Fibroblast of skin of right biceps (primary cell): ENCODE measurements at places on chromosomes 6 and 20.
A peak's percentile ranks its signal among the peaks of the same experiment; 100 is the strongest.

DNA sequence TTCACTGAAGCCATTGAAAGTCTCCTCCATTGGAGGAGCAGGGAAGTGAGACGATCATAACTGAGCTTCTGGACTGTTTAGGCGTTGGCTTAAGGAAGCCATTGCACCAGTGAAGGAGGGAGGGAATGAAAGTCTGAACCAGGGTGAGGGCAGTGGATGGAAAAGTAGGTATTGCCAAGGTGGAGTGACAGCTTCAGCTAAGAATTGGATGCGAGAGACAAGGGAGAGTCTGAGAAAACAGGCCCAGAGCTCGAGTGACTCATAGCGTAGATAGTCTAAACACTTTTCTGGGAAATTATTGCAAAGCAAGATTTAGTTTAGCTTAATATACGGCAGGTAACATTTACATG, 4.5 kb downstream of the DSP start:
- DNase-seq, result peak; percentile 28

- DNase-seq, result peak; percentile 68
Measured at GRCh38 chr6:153568628-153569027, 437.5 kb upstream of the RGS17 start.

- peak; percentile 83 for DNase-seq
Measured at GRCh38 chr6:36657942-36658544, 20.5 kb upstream of the CDKN1A start.

GRCh38 chr6:37547564-37548061, 47.9 kb upstream of the CCDC167 start:
- peak; percentile 82 for DNase-seq

- DNase-seq, result no peak
Measured at GRCh38 chr20:33810259-33810658, 889 bp upstream of the CHMP4B start.

DNA sequence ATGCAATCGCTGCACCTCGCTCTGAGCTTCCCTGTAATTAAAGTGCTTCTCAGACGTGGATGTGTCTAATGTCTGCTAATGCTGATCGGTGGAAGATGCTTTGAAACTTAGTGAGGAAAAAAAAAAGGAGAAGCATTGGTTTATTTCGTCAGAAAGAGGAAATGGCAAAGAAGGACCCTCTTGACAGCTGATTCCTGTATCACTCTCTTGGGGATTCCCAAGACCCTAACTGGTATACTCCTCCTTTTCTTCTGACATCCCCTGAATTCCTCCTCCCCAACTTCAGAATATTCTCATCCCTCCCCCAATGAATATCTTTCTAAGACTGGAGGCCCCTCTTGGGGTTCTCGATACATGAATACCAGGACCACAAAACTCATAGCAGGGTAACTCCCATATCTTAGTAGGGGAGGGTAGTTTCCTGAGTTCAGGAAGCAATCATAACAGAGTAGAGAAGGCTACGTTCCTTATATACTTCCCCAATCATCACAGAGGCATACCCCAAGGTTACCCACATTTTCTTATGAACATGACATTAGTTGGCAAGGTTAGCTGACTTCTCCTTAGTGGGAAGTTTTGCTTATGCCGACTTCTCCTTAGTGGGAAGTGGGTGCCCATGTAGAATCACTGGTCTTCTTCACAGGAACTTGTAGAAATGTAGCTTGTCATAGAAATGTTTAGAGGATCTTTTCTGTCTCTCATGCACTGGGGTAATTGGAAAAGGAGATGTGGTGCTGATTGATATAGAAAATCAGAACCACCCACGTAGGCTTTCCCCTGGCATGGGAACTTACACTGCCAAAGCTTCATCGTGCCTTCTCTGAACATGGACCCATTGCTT, 63.8 kb upstream of the ATXN1 start:
- no peak for DNase-seq

DNA sequence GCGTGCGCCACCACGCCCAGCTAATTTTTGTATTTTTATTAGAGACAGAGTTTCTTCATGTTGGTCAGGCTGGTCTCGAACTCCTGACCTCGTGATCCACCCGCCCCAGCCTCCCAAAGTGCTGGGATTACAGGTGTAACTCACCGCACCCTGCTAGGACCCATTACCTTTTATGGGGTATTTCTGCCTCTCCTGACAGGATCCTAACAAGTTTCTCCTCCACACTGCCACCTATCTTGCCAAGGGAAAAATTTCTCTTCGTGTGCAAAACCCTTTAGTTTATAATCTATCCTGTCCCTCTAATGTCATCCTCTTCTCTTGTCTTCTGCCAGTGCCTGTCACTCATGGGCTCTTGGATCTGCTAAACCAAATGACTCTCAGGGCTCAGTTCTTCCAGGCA, 1.9 kb downstream of the STMND1 start:
- DNase-seq, result no peak

DNA sequence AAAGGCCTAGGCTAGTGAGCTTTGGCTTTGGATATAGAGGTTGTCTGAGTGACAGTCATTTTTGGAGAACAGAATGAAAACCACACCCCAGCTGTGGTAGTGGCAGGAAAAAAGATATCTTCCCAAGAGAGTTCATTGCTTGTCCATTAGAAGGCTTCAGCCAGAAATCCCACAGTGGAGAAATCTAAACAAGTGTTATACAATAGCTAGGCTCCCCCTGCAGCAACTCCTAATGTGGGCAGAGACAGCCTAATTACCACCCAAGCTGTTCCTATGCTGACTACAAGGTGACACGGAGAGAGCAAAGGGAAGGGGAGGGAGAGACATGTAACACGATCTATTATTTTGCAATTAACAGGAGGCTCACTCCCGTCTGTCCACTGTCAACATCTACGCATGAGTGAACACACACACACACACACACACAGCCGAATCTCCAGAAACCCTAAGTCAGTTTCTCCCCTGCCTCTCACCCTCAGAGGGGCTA, 147.5 kb upstream of the TCF21 start:
- peak; percentile 23 for DNase-seq

GRCh38 chr20:4272225-4272624, 256.9 kb upstream of the RNF24 start:
- no peak for DNase-seq

DNA sequence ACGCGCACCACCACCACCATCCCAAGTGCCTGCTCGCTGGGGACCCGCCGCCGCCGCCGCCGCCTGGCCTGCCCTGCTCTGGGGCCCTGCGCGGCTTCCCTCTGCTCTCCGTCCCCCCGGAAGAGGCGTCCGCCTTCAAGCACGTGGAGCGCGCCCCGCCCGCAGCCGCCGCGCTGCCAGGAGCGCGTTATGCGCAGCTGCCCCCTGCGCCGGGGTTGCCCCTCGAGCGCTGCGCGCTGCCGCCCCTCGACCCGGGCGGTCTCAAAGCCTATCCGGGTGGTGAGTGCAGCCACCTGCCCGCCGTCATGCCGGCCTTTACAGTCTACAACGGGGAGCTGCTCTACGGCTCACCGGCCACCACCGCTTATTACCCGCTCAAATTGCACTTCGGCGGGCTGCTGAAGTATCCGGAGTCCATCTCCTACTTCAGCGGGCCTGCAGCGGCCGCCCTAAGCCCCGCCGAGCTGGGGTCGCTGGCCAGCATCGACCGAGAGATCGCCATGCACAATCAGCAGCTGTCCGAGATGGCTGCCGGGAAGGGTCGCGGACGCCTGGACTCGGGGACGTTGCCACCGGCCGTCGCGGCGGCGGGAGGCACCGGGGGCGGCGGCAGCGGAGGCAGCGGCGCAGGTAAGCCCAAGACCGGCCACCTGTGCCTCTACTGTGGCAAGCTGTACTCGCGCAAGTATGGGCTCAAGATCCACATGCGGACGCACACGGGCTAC, 7.2 kb downstream of the PRDM13 start:
- DNase-seq, result no peak

- DNase-seq, result no peak
Measured at GRCh38 chr6:71049198-71049770, 92.4 kb upstream of the B3GAT2 start.

DNA sequence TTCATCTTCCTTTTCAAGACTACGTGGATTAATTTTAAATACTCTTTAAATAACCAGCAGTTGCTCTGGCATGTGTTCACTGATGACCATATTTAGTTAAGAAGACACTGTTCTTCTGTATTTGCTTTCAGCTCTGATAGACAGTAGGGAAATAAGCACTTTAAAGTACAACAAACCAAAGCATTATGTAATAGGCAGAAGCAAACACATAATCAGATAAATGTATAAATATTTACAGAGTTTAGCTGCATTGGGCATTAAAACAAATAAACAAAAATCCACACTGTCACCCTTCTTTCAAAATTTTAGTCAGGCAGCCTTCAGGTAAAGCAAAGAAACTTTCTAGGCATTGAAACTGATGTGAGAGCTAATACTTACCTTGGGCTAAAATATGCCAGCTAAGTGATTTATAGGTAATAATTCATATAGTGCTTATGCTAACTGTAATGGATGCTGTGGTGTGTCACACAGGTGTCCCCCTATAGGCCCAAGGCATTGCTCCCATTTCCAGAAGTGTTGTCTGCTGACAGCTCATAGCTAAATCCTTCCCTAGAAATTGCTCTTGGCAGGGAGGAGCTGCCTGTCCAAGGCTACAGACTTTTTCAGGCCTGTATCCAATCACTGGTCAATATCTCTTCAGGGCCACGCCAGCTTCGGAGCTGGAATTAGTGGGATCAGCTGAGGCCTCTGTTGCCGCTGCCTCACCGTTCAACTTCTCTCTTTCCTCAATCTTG, 111.5 kb upstream of the CITED2 start:
- DNase-seq, result no peak

DNA sequence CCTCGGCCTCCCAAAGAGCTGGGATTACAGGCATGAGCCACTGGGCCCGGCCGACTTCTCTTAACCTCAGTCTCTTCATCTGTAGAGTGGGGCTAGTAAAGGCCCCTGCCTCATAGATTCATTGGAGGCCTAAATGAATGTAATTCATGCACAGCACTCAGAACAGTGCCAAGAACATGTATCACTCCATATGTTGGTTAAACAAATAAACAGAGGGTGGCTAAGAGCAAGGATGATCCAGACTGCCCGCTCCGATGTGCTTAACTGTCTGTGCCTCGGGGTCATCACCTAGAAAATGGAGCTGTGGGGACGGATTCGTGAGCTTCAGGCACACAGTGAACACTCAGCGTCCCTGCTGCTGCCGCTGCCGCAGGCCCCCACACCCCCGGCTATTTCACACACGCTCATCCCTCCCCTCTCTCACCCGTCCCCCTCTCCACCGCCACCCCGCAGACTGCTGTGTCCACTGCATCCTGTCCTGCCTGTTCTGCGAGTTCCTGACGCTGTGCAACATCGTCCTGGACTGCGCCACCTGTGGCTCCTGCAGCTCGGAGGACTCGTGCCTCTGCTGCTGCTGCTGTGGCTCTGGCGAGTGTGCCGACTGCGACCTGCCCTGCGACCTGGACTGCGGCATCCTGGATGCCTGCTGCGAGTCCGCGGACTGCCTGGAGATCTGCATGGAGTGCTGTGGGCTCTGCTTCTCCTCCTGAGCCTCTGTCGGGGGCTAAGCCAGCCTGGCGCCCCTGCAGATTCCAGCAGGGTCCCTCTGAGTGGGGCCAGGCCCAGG, 14.8 kb downstream of the MDFI start:
- peak; percentile 33 for DNase-seq

DNA sequence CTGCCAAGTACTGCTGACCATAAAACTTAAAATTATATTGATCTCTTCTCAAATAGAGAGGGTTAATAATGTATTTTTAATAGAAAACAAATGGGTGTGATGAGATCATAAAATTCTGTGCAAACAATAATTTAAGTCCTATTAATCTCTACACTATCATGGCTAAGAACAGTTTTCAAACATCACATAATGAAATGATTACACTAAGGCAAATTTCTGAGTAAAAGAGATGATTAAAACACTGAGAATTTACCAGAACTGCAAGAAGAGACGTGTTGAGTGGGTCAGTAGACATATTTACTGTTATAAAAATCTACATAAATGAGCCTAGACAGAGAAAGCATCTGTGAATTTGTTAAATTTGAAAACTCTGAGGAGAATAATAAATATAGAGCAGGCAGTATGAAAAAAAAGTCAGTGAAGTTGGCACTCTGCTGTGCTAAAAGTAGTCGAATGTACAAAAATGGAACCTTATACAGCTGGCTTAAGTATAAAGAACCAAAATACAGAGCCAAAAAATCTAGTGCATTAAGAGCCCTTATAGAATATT, 302.6 kb upstream of the MANEA start:
- DNase-seq, result peak; percentile 40

DNA sequence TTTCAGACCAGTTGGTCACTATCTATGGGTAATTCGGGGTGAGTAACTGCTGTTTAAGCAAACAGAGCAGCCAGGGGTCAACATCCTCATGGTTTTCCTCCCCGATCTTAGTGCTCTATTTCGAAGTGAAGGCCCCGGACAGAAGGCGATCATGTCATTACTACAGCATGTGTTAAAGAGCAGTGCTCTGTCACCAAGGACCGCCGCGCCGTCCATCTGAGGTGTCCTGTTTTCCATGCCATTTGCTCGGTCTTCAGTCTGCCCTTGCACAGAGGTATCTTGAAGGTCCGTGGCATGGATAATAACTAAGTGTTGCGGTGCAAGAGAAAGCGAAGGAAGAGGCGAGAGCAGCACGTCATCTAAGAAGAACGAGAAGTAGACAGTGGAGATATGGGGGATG, 25.1 kb downstream of the PPP1R3G start:
- no peak for DNase-seq

- DNase-seq, result no peak
Measured at GRCh38 chr6:149483334-149483725, 1.5 kb downstream of the ZC3H12D start.

DNA sequence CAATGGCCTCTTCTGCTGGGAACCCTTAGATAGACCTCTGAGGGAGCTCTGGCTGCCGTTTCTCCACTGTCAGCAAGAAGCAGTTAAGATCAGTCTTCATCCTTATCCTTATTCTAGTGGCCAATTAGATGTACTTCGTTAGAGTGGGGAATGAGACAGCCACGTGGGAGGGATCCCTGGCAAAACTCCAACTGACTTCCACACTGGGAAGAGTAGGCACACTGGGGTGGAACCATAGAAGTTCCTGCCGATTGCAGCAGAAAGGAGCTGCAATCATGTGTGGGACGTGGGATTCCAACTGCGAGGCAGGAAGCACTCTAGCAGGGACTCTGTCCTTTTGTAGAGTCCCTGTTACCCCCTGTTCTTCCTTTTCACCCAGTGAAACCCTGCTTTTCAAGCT, 226.3 kb upstream of the RGS17 start:
- DNase-seq, result no peak

- peak; percentile 7 for DNase-seq
Measured at GRCh38 chr20:48431653-48432493, 395.9 kb downstream of the PREX1 start.

- peak; percentile 7 for DNase-seq
Measured at GRCh38 chr6:79076160-79076559, 1.9 kb downstream of the PHIP start.

DNA sequence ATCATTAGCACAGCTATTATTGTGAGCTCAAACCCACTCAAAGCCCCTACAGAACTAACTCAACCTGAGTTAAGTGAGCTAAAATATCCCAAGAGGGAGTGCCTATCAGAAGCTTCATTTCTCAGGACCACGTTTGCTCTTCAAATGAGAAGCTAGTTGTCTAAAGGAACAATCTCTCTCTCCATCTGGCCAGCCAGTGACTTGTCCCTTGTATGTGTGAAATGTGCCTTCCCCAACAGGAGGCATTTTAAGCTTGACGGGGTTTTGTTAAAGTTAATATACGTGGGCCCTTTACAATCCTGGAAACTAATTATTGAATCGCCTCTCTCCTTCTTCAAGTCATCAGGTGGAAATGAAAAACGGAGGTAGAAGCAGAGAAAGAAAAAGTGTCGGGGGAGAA, 62.0 kb downstream of the TRERF1 start:
- no peak for DNase-seq
